Fibroblast of skin of right biceps (primary cell): ENCODE measurements at places on chromosomes 3 and 15.

GRCh38 chr3:122031123-122031468, 9.0 kb upstream of the ILDR1 start:
- DNase-seq = no peak

GRCh38 chr15:39580485-39581241, at the start of gene THBS1:
Gene THBS1, plus strand, starts transcription at chr15:39581079. Its CDS starts 779 bp downstream, at chr15:39581858.
- peak; percentile 99 for DNase-seq

- DNase-seq = no peak
Observed at GRCh38 chr3:128655531-128655930, 4.9 kb upstream of the RPN1 start.

DNA sequence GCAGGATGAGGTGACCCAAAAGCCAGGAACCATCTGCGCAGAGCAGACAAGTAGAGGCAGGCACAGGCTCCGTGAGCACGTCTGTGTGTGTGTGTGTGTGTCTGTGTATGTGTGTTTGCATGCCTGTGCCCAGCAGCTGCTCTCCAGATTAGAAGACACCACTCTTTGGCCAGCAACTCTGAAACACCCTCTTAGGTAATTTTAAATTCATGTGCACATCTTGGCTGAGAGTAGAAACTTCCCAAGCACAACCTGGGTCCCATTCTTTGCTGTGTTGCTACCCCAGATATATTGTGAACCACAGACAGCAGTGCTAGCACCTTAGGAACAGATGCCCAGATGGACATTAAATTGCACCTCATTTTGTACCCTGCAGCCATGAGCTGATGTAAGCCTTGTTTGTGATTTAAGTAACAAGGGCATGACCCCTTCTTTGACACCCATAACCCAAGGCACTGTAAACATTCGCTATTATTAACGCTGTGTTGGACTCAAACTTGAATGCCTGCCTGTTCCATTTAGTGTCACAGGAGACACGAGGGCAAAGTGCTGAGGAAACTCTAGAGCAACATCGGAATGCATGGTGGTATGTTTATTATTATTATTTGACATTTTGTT, at the start of gene FILIP1L:
Gene FILIP1L (minus strand): TSS at position 89 of the 618 bp plus-strand sequence.
- DNase-seq = no peak

DNA sequence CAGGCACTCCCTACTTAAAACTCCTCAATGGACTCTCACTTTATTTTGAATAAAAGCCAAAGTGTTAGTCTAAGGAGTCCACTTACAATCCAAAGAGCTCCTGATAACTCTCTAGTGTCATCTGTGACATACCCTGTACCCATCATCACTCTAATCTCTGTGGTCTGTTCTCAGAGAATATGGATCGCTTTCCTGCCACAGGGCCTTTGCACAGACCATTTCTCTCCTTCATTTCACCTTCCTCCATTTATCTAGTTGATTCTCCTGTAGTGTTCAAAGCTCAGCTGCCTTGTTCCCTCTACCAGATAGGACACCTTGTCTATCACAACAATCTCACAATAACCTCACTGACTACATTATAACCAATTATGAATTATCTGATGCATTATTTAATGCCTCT, 185.4 kb upstream of the KBTBD8 start:
- no peak for DNase-seq
